ENCODE measurements at places on chromosomes 16 and 17.

DNA sequence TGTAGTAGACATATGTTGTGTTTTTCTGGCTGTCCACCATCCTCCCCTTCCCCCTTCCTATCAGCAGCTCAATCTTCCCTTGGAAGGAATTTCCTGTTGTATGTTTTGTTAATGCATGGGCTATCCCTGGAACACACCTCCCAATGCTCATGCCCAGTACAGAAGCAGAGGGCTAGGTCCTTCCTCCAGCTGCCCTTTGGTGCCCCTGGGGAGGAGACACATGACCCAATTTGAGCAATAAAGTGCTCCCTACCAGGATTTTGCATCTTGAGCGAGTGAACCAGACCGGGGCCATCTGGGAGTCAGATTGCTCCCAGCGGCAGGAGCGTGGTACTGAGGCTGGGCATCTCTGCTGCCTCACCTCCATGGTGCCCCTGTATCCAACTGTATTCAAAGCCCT is 141.5 kb upstream of the MED13 start:
- no peak for DNase-seq

DNA sequence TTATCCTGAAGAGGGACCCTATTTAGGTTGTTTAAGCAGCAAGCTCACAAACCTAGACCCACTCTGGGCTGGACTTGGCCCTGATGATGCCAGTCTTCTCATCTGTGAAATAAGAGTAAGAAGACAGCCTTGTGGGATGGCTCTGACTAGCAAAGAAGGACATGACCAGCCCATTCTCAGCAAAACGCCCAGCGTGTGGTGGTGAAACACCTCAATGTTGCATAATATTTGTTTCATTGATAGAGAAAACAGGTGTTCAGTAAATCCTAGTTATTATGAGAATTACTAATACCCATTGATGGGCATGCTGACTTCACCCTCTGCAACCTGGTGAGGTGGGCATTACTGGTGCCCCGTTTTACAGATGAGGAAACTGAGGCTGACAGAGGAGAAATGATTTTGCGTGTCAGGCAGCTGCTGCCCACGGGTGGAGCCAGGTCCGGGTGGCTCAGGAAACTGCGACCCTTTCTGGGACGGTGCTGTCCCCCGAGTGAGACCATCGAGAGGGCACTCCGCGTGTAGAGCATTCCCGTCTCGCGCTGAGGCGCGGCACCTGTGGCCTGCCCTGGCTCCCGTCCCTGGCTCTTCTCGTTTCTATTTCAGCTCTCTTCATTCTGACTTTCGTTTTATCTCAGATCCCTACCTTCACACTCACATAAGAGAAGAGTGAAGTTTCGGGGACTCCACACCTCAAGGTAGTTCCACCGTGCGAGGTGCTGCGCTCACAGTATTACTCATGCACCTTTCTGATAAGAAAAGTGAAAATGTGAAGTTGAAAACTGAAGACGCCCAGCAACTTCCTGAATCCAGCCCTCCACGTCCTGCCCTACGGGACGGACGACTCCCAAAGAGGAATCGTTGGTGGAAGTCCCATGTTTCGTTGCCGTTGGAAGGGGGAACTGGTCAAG is 48.5 kb downstream of the IRF8 start:
- no peak for DNase-seq

GRCh38 chr17:29570521-29570920 is 2.0 kb downstream of the TP53I13 start:
- no peak for DNase-seq

- no peak for DNase-seq
Observed at GRCh38 chr16:10610499-10611184, 30.2 kb upstream of the EMP2 start.

- no peak for DNase-seq
Observed at GRCh38 chr17:80815151-80815681, 176.4 kb upstream of the CHMP6 start.

DNA sequence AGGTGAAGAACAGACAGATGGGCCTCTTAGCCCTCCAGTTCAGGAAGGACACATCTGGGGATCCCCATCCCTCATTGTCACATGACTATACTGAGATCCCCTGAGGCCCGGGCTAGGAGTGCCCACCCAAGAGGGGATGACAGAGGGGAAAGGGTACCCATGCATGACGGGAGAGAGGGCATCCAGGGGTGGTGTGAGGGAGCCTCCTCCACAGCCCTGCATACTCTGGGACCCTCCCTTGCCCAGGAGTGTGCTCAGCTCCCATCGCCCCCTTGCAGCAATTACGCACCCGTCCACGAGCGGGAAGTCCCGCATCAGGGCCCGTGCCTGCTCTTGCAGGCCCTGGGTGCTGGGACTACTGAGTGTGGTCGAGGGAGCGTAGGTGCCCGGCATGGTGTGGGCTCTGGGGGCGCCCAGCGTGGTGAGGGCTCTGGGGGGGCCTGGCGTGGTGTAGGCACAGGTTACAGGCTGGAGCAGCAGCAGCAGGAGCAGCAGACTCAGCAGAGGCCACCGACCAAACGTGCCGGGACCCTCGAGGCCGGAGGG is 6.5 kb downstream of the DPEP2 start:
- no peak for DNase-seq

DNA sequence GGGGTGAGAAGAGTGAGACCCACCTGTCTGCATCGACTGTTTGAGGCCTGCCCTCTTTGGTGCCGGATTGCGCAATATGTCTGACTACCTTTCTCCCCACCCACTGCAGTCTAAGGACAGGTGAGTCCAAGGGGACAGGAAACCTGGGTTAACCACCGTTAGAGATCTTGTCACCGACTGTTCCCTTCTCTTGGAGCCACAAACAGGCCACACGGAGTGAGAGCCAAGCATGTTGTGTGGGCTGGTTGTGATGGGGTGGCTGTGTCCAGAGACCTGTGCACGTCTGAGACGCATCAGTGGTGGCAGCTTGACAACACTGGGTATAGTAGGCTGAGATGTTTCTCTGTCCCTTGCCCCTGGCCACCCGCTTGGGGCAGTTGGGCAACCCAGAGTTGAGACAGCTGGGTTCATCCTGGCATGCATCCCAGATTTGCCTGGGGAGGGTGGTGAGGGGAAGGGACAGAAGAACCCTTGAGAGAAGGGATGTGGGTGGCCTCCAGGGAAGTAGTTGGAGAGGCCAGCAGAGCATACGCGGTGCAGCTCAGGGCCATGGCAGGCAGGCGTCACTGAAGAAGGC is 21.4 kb downstream of the MPRIP start:
- DNase-seq = peak; percentile 30

- no peak for DNase-seq
Observed at GRCh38 chr17:69048634-69049033, 12.1 kb downstream of the ABCA9 start.

- DNase-seq = no peak
Observed at GRCh38 chr17:4693416-4693815, 10.5 kb downstream of the PELP1 start.

DNA sequence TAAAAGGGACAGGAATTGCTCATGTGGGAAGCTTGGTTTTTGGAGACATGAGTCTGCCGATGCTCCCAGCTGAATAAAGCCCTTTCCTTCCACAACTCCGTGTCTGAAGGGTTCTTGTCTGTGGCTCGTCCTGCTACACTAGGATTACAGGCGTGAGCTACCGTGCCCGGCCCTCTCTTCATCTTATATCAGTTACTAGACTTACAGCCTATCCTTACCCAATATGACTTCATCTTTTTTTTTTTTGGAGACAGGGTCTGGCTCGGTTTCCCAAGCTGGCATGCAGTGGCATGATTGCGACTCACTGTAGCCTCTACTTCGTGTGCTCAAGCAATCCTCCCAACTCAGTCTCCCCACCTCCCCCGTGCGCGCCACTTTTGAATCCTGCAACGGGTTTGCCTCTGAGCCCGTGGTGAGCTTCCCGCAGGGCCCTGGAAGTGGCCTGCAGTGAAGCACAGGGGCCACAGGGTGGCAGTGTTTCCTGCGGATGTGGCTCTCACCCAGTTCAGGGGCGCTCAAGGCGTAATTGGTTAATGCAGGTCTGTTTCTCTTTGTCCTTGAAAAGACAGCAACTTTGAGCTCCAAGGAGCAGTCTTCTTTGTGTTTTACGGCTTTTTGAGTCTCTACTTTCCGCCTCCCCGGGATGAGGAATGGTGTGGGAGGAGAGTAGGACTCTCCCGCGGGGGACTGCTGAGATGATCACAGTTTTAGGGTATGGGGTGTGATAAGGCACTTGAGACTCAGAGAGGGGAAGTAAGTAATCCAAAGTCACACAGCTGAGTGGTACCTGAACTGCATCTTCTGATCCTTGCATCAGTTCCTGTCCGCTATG is 22.7 kb upstream of the GPRC5B start:
- DNase-seq = peak; percentile 57

DNA sequence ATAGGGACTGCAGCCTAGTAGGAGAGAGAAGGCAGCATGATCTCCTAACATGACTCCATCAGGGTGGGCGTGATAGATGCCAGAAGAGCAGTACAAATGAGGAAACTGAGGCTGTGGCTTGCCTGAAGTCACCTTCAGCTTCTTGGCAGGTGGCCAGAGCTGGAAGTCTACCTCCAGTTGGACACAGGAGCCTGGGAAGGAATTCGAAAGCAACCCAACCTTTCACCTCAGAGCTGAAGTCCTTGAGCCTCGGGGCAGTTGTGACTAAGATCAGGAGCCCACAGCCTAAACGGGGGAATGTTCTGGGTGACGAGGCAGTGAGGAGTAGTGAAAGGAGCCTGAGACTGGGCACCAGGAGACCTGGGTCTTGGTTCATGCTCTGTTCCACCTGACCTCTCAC is 9.4 kb upstream of the SLC52A1 start:
- DNase-seq = no peak

DNA sequence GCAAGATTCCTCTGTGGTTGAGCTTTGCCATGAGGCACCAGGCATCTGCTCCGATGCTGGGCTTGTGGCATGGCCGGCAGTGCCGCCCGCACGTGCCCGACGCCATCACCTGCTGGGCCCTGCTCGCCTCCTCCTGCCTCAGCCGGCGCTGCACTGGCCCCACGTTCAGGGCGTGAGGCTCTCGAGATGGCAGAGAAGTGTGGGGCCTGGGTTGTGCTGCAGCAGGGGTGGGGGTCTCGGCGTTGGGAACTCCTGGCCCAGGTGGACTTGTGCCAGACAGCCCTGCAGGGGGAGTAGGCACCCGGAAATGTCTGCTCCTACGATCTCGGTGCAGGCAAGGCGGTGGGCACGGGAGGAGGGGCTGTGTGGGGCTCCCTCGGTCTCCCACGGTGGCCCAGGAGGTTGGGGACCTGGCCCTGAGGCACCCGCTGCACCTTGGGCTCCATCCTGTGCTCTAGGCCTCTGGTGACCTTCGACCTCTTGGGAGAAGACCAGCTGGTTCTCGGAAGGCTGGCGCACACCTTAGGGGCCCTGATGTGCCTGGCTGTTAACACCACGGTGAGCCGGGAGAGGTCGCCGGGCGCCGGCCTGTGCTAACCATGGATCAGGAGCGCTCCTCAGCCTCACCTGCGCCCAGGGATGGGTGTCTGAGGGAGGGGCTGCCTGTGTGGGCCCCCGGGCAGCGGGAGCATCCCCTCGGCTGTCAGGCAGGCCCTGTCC is 13.5 kb downstream of the TELO2 start:
- no peak for DNase-seq

- DNase-seq = peak; percentile 91
Observed at GRCh38 chr16:27245276-27246172, 23.0 kb downstream of the NSMCE1 start.

GRCh38 chr16:81004646-81005353 is 1.9 kb downstream of the CMC2 start:
- DNase-seq = peak; percentile 49

- DNase-seq = peak; percentile 48
Observed at GRCh38 chr16:67542464-67542863, 13.8 kb downstream of the RIPOR1 start.

DNA sequence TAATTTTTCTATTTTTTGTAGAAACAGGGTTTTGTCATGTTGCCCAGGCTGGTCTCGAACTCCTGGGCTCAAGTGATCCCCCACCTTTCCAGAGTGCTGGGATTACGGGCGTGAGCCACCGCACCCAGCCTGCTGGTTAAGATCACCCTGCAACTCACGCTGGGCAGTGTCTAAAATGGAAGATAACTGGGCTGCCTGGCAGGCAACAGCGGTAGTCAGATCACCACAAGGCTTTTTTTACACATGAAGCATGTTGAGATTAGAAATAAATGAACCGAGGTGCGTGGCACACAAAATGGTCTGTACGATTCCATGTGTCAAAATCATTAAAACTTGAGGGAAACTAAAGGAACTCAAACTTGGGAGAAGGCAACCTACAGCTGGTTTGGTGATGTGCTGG is 26.7 kb downstream of the ZNF276 start:
- DNase-seq = no peak

DNA sequence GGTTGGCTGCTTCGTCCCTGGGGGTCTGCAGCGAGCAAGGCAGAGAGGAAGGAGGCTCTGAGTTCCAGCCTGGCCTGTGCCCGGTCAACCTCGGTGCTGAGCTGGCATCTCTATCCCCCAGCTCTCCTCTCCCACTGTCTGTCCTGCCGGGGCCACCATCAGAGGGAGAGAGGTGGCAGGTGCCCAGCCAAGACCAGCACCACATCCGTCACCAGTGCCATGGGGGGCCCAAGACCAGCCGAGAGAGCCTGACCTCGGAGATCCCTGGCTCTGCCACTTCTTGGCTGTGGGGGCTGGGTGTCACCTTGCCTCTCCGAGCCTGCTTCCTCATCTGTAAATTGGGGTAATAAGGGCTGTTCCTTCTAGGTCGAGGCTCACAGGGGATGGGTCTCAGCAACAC is 560 bp upstream of the P2RX1 start:
- no peak for DNase-seq

- DNase-seq = no peak
Observed at GRCh38 chr16:1044460-1045309, 27.9 kb upstream of the SSTR5 start.

GRCh38 chr16:56777001-56777400 is 47.1 kb downstream of the NUP93 start:
- no peak for DNase-seq

DNA sequence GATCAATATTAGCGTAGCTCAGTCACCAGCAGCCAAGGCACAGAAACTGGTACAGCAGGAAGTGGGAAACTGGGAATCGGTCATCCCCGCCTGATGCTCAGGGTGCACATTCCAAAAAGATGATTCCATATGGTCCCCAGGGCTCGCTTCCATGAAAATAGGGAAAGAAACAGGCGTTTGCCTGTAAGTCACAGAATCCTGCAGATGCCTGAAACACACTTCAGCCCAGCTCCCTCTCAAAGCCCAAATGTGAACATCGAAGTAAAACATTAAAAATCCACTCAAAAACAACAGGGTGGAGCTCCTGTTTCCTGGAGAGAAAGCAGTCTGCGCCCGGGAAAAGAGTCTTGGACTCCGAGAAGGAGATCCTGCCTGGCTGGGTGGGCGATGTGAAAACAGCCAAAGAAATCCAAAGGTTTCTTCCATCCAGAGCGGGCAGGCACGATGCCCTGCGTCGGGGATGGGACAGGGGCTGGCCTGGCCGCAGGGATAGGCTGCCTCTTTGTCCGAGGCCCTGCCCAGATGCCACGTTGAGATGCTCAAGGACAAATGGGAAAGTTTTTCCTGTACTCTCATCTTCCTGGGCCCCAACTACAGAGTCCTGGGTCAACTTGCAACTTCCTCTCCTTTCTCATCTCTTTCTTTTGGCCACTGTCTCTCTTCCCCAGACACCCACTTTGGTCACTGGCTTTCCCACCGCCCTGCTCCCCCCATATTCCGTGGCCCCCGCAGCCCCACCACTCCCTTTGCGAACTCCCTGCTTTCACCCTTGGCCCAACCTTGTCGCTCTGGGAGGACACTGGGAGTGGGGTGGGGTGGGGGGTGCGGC is 743 bp downstream of the WIPI1 start:
- DNase-seq = peak; percentile 88

- no peak for DNase-seq
Observed at GRCh38 chr16:79298894-79299799, 301.4 kb downstream of the MAF start.
